ENCODE measurements at places on chromosomes 5 and 9.

DNA sequence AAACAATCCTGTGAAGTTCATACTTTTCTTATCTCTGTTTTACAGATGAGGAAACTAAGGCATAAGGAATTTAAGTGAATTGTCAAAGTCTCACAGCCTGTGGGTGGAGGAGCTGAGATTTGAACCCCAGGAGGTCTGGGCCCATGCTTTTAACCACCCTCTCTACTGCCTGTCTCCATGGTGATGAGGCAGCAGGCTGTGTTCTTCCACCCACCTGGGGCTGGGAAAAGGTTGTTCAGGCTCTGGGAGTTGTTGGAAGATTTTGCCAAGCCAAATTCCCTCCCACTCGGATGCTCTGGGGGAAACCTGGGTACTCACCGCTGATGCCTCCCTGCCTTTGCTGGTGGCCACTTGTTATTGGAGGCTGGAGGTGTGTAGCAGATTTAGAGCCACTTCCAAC, 18.3 kb upstream of the SYNPO start:
- no peak for DNase-seq

- DNase-seq = no peak
Measured at GRCh38 chr5:159345336-159345735, 15.0 kb upstream of the IL12B start.

- no peak for DNase-seq
Measured at GRCh38 chr5:138639326-138639725, 64.1 kb upstream of the HSPA9 start.

GRCh38 chr9:85163415-85163814, 493.9 kb downstream of the NTRK2 start:
- no peak for DNase-seq

DNA sequence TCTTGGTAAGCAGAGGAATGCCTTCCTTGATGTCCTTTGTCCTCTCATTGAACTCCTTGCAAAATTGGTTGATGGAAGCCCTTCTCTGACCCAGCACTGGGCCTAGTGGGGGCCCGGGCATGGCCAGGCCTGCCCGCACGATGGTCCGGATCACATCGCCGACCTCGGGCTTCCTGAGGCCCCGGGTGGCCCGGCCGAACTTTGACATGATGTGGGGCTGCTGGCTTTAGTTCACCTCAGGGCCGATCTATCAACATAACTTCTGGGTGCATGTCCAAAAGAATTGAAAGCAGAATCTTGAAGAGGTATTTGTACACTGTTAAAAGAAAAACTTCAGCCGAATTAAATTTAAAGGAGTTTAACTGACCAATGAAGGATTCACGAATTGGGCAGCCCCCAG, 24.1 kb upstream of the GNPDA1 start:
- DNase-seq = no peak

DNA sequence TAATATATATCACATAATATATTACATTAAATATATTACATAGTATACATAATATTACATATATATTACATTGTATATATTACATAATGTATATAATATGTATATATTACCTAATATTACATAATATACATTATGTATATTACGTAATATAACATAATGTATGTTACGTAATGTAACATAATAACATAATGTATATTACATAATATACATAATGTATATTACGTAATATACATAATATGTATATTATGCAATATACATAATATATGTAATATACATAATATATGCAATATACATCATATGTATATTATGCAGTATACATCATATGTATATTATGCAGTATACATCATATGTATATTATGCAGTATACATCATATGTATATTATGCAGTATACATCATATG, 19.1 kb downstream of the CYLC2 start:
- DNase-seq = no peak

- no peak for DNase-seq
Measured at GRCh38 chr5:53971131-53971530, 339.2 kb downstream of the ARL15 start.

DNA sequence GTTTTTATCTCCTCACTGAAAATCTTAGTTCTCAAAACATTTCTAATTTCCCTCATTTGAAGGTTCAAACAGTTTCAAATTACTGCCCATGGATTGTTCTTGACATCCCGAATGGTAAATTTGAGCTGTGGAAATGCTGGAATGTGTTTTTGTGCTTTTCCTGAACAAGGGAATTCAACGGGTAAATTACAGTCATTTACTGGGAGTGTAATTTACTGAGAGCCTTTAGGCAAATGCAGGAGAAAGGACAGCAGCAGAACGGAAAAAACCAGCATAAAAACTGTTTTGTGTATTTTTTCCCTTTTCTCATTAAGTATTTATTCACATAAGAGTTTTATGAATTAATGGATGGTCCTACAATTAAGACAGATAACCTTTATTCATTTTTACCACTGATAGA, 139.2 kb downstream of the PBX3 start:
- no peak for DNase-seq

DNA sequence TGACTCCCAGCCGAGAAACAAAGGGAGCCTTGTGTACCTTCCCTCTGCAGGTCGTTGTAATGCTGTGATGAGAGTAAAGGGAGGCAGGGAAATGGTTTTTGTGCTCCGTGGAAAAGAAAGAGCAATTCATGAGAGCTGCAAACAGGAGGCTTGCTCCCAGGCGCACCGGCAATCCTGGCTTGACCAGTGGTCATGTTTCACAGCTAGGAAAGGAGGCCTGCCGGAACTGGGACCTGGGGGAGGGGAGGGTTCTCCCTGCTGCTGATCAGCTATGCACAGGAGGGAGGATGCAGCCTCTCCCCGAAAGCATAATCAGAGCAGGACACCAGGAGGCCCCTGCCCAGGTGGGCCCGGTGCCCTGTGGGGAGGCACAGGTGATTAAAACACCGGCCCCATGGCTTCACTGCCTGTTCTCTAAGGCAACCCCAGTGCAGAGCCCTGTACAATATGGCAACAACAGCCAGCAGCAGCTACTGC, 131.3 kb downstream of the ZDHHC21 start:
- DNase-seq = no peak

Measured in activated naive CD8-positive, alpha-beta T cell treated with anti-CD3 and anti-CD28 coated beads, Interleukin-2, amount 50 U/mL, for 16 hours (primary cell).